Neural crest cell (in vitro differentiated cells): ENCODE measurements at places on chromosomes 3 and 15. TPM values are rescaled to one million over a fixed set of nuclear protein-coding genes. Genes with fewer than 3 reads are reported as not detected.
A peak's percentile ranks its signal among the peaks of the same experiment; 100 is the strongest.

RBM15B gene
- 78.8 and 79.4 TPM in 2 replicates for total RNA-seq

ZNF660 gene
- 26.1 and 29.8 TPM in 2 replicates for total RNA-seq

BMF gene
- 18.0 and 23.0 TPM in 2 replicates for total RNA-seq

GRCh38 chr15:84810073-84810840 is 6.9 kb upstream of the ALPK3 start:
- peaks cover 6% of the 10 kb centered on the region for H3K27me3 ChIP-seq
- DNase-seq: no peak
- no peak overlapping the region for H3K4me3 ChIP-seq
- H3K4me1 ChIP-seq: no peaks in the 10 kb centered on the region
- peak overlapping the region; percentile 81 for H3K27ac ChIP-seq
- peaks cover 6% of the 10 kb centered on the region for H3K36me3 ChIP-seq

GRCh38 chr3:111748132-111748531 is 110.9 kb upstream of the PHLDB2 start:
- DNase-seq: no peak
- H3K27ac ChIP-seq: peak overlapping the region; percentile 35
- no peak overlapping the region for H3K4me3 ChIP-seq

LEKR1 gene
- total RNA-seq: 1.1 and 1.8 TPM in 2 replicates

GRCh38 chr15:66098022-66098363 is 155.6 kb downstream of the MEGF11 start:
- H3K4me1 ChIP-seq: peaks cover 22% of the 10 kb centered on the region
- no peak overlapping the region for H3K27ac ChIP-seq

GRCh38 chr3:124758851-124759635 is 28.8 kb downstream of the UMPS start:
- H3K4me3 ChIP-seq: no peak overlapping the region
- H3K4me1 ChIP-seq: peaks cover 8% of the 10 kb centered on the region
- H3K27me3 ChIP-seq: no peaks in the 10 kb centered on the region
- DNase-seq: no peak
- no peaks in the 10 kb centered on the region for H3K36me3 ChIP-seq

GRCh38 chr3:100968932-100969906 is 24.0 kb downstream of the ABI3BP start:
- no peak overlapping the region for H3K4me3 ChIP-seq
- H3K27me3 ChIP-seq: no peaks in the 10 kb centered on the region
- no peaks in the 10 kb centered on the region for H3K4me1 ChIP-seq
- H3K36me3 ChIP-seq: no peaks in the 10 kb centered on the region

MRAS gene
- total RNA-seq: 24.7 and 27.0 TPM in 2 replicates

- no peaks in the 10 kb centered on the region for H3K27me3 ChIP-seq
- H3K4me3 ChIP-seq: no peak overlapping the region
- no peak overlapping the region for H3K27ac ChIP-seq
- no peak for DNase-seq
Observed at GRCh38 chr3:55059027-55059629, 131.3 kb upstream of the LRTM1 start.

EPHA3 gene
- 22.1 and 24.6 TPM in 2 replicates for total RNA-seq

DAG1 gene
- total RNA-seq: 93.9 and 98.6 TPM in 2 replicates

DNA sequence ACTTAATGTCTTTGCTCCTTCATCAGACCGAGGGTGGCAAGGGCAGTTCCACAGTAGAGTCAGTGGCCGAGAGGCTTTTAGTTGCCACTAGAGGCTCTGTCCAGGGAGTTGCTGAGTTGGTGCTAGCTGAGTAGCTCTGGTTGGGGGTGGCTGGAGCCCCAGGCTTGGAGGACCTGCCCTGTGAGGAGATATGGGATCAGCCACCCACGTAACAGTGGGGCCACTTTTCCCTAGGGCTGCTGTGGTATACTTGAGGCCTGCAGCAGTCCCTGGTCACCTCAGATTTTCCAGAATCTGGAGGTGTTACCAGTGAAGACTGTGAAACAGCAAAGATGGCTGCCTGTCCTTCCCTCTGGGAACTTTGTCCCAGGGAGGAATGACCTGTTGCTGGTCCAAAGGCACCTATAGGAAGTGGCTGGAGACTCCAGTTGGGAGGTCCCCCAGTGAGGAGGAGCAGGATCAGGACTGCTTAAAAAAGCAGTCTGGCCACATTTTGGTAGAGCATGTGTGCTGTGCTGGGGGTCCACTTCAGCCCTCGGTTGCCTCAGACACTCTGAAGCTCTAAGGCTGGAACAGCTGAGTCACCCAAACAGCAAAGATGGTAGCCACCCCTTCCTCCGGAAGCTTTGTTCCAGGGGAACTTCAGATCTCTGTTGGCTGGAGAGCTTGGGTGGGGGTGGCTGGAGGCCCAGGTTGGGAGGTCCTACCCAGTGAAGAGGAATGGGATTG is 72.9 kb downstream of the AKAP13 start:
- DNase-seq: no peak
- no peak overlapping the region for H3K27ac ChIP-seq
- no peak overlapping the region for H3K4me3 ChIP-seq
- H3K27me3 ChIP-seq: no peaks in the 10 kb centered on the region
- peaks cover 42% of the 10 kb centered on the region for H3K36me3 ChIP-seq
- peaks cover 29% of the 10 kb centered on the region for H3K4me1 ChIP-seq

OR5H1 gene
- not detected in 2 replicates for total RNA-seq

FEZF2 gene
- total RNA-seq: 0.18 and 0.28 TPM in 2 replicates

DNAH1 gene
- total RNA-seq: 2.4 and 3.2 TPM in 2 replicates

SLC24A5 gene
- total RNA-seq: 0.16 TPM in 1 of 2 replicates, not detected in the other

CACNA2D3 gene
- 0.34 and 0.82 TPM in 2 replicates for total RNA-seq

C3orf20 gene
- total RNA-seq: 0.14 TPM in 1 of 2 replicates, not detected in the other

ZPLD1 gene
- not detected in 2 replicates for total RNA-seq

DNAH12 gene
- total RNA-seq: 0.09 and 0.34 TPM in 2 replicates

DNA sequence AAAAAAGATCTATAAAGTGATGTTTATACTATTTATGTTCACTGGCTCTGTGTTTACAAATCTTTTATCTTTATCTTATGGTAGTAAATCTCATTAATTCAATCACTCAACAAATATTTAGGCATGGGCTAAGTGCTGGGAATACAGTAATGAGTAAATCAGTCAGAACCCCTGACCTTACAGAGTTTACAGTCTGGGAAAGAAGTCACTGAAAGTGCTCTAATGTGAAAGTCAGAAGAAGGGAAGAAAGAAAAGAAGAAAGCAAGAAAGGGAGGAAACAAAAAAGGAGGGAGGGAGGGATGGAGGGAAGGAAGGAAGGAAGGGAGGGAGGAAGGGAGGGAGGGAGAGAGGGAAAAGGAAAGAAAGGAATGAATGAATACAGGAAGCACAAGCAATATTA is 96.8 kb upstream of the SOX2 start:
- no peak for DNase-seq
- peak overlapping the region; percentile 3 for H3K4me3 ChIP-seq
- no peaks in the 10 kb centered on the region for H3K27me3 ChIP-seq
- H3K4me1 ChIP-seq: peaks cover 79% of the 10 kb centered on the region
- H3K27ac ChIP-seq: no peak overlapping the region
- no peaks in the 10 kb centered on the region for H3K36me3 ChIP-seq

- peaks cover 21% of the 10 kb centered on the region for H3K36me3 ChIP-seq
- H3K4me3 ChIP-seq: no peak overlapping the region
- DNase-seq: no peak
- no peak overlapping the region for H3K27ac ChIP-seq
Observed at GRCh38 chr3:100221159-100221558, 39.6 kb upstream of the TBC1D23 start.

DNA sequence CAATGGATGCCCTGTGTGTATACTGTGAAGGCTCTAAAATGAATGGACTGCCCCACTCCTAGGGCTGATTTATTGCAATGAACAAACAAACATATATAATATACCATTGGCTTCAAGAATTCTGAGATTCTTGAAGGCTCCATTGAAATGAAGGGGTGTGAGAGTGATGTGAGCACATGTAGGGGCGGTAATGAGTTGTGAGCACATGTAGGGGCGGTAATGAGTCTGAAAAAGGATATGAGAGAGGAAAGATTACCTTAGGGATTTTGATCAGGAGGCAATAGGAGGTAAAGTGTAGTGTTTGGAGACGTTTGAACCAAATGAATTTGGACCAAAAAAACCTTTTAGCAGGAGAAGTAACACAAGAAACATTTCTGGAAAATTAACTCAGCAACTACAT is 3.7 kb downstream of the FAM162A start:
- H3K4me3 ChIP-seq: no peak overlapping the region
- no peak overlapping the region for H3K27ac ChIP-seq
- no peaks in the 10 kb centered on the region for H3K36me3 ChIP-seq
- DNase-seq: no peak

P2RY14 gene
- not detected in 2 replicates for total RNA-seq

GRCh38 chr3:13120928-13121552 is 47.8 kb upstream of the IQSEC1 start:
- DNase-seq: no peak
- peaks cover 9% of the 10 kb centered on the region for H3K4me1 ChIP-seq
- H3K4me3 ChIP-seq: no peak overlapping the region
- no peaks in the 10 kb centered on the region for H3K27me3 ChIP-seq
- peak overlapping the region; percentile 73 for H3K27ac ChIP-seq
- no peaks in the 10 kb centered on the region for H3K36me3 ChIP-seq

GRCh38 chr3:187978433-187979011 is 175.4 kb upstream of the LPP start:
- no peak for DNase-seq
- H3K4me3 ChIP-seq: no peak overlapping the region

CLRN1 gene
- total RNA-seq: not detected in 2 replicates

RLBP1 gene
- total RNA-seq: 5.7 and 6.3 TPM in 2 replicates

GRCh38 chr3:17339132-17339575 is 403.3 kb downstream of the TBC1D5 start:
- DNase-seq: no peak
- H3K4me3 ChIP-seq: no peak overlapping the region
- H3K4me1 ChIP-seq: no peaks in the 10 kb centered on the region
- H3K27me3 ChIP-seq: no peaks in the 10 kb centered on the region
- H3K36me3 ChIP-seq: peaks cover 3% of the 10 kb centered on the region

SPESP1 gene
- total RNA-seq: not detected in 2 replicates
